CD4-positive, alpha-beta T cell treated with Interleukin-21 for 1 hour (primary cell): ENCODE measurements at places on chromosomes 11 and 22.

DNA sequence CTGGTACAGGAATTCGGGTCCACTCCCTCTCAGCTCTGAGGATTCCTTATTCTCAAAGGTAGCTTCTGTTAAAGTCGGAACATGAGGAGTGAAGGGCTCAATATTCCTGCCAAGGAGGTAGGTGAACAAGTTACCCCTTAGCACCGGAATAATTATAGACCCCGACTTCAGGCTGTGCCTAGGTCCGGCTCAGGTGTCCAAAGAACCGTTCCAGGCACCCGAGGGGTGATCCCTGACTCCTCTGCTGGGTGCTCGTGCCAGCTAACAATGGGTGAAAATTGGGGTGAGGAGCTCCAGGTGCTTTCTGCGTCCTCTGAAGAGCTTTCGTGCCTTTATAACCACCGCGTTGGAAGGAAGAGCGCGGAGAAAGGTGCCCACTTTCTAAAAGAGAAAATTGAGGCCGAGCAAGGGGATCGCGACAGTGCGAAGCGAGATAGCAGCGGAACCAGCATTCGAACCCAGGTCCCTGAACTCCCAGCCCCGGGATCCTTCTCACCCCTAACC is 393 bp downstream of the CYB561A3 start:
- DNase-seq = no peak

DNA sequence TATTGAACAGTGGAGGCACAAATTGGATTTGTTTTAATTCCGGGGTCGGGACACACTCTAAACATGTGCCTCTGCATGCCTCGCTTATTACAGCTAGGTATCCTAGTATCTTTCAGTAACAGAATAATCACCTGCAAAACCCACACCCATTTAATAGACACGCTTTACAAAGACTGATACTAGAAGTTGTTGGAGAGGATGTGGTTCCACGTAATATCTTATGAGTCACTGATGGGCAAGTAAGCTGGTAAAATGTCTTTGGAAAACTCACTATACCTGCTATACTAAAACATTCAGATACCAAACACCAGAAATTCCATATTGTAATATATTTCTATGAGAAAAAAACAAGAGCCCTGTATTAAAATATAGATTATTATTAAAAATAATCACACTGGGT is 84.0 kb downstream of the GGTLC2 start:
- no peak for DNase-seq

DNA sequence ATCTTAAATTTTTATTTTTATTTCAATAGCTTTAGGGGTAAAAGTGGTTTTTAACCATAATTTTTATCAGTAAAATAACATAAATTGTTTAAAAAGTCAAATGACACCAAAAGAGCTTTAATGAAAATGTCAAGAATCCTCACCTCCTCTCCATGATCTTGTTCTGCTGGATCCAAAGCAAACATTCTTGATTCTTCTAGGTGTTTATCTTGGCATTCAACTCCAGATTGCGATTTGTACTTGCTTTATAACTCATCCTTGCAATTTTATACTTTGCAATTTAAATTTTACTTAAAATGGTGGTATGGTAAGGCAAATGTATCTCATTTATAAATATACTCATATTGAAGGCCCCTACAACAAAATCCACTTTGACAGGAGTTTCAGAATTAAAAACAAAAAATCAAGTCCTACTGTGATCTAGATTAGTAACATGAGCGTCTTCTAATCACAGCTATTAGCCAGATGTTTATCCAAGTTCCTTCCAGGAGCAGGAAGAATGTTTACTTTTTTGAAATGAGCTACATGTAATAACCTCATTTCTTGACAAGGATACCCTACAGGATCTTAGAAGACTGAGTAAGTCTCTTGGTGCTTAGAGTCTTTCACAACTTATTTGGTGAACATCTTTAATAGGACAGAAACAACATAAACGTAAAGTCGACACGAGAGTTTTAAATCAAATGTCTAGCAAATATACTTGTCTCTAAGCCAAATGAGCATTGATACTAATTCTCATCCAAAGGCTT is 72.4 kb upstream of the CARD18 start:
- no peak for DNase-seq

DNA sequence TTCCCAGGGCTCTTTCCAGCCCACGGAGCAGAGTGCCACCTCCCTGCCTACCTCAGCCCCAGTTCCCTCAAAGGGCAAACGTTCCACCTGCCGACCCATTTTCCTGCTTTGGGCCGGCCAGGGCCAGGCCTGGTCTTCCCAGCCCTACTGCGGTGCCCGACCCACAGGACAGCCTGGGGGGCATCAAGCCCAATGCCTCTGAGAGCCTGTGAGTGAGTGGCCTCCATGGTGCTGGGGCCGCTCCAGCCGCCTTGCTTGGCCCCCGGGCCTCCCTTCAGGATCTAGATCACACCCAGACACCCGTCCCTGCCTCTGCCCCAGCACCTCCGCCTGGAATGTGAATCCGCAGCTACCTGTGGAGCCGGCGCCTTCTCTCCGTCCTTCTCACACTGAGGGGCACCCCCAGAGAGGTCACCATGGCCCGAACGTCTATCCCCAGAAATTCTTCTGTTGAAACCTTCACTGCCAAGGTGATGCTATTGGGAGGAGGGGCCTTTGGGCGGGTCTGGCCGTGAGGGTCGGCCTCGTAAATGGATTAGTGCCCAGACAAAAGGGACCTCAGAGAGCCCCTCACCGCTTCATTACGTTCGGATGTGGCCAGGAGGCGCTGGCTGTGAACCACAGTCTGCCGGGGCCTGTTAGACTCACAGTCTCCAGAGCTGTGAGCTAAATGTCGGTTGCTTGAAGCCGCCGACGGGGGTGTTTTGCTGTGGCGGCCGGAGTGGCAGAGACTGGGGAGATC is 36.2 kb upstream of the BRSK2 start:
- DNase-seq = no peak

DNA sequence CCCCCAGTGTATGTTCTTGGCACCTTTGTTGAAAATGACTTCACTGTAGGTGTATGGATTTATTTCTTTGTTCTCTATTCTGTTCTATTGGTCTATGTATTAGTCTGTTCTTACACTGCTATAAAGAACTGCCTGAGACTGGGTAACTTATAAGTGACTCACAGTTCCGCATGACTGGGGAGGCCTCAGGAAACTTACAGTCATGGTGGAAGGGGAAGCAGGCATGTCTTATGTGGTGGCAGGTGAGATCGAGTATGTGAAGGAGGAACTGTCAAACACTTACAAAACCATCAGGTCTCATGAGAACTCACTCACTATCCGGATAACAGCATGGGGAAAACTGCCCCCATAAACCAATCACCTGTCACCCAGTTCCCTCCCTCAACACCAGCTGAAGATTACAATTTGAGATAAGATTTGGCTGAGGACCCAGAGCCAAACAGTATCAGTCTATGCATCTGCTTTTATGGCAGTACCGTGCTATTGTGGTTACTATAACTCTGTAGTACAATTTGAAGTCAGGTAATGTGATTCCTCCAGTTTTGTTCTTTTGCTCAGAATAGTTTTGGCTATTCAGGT is 836.2 kb downstream of the DLG2 start:
- DNase-seq = no peak

DNA sequence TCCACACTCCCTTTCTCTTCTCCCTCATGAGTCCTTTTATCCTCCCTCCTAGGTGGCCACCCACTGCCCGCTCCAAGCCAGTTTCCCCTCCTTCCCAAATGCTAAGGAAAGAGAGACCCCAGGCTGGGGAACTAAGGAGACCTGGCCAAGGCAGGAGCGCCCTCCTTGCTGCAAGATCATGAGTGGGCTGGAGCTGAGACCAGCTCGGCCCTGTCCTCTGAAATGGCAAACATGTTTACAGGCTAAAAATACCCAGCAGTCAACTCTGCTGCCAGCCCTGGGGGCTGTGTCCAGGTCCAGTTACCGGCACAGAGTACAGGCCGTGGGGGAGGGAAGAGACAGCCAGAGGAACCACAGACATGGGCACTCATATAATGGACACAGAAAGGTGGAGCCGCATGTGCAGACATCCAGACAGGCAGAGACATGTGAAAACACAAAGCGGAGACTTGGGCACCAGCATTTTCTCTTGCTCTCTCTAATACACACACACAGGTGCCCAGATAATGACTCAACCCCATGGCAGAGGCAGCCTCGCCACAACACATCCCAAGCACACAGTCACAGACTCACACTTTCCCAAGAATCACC is 1.2 kb upstream of the AHNAK start:
- DNase-seq = no peak

GRCh38 chr11:129273944-129274711 is 82.0 kb upstream of the ARHGAP32 start:
- DNase-seq = no peak

DNA sequence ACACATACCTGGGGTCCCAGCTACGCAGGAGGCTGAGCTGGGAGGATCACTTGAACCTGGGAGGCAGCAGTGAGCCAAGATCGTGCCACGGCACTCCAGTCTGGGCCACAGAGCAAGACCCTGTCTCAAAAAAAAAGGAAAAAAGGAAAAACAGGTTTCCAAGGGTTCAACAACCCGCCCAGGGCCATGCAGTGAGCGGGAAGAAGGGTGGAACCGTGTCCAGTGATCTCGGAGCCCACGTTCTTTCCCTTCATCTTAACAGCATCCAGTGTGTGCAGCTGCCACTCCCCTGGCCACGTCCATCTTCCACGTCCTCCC is 14.9 kb upstream of the LRP5 start:
- DNase-seq = no peak

GRCh38 chr11:85167471-85167870 is 459.7 kb downstream of the DLG2 start:
- DNase-seq = no peak

GRCh38 chr11:103537904-103538502 is 428.8 kb downstream of the DYNC2H1 start:
- no peak for DNase-seq

GRCh38 chr11:114108501-114109205 is 49.1 kb downstream of the ZBTB16 start:
- no peak for DNase-seq

DNA sequence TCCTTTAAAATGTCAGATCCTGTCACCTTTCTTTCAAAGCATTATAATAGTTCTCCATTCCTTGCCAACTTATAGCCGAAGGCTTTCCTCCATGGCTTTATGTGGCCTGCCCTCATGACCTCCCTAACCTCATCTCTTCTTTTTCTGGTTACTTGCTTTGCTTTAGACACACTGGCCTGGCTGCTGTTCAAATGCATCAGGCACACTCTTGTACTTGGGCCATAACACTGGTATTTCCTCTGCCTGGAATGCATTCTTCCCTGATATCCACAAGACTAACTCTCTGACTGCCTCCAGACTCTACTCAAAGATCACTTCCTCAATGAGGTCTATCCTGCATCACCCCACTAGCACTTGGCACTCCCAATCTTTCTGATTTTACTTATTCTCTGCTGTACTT is 710.3 kb downstream of the KCNA4 start:
- no peak for DNase-seq

DNA sequence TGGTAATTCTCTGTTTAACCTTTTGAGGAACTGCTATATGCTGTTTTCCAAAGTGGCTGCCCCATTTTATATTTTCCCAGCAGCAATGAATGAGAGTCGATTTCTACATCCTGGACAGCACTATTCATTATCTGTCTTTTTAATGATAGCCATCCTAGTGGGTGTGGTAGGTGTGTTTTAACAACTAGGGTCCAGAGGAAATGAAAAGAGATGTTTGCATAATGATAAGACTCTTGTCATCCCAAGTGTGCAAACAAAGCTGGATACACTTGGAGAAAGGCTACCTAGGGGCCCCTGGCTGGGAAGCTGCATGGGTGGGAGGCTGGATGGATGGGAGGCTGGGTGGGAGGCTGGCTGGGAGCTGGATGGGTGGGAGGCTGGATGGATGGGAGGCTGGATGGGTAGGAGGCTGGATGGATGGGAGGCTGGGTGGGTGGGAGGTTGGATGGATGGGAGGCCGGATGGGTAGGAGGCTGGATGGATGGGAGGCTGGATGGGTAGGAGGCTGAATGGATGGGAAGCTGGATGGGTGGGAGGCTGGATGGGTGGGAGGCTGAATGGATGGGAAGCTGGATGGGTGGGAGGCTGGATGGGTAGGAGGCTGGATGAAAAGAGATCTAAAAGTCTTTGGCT is 158.0 kb downstream of the DSCAML1 start:
- DNase-seq = no peak

- no peak for DNase-seq
Measured at GRCh38 chr22:42814616-42815015, 42.5 kb downstream of the ARFGAP3 start.

GRCh38 chr11:128685402-128686020 is 8.4 kb upstream of the FLI1 start:
- DNase-seq = no peak

DNA sequence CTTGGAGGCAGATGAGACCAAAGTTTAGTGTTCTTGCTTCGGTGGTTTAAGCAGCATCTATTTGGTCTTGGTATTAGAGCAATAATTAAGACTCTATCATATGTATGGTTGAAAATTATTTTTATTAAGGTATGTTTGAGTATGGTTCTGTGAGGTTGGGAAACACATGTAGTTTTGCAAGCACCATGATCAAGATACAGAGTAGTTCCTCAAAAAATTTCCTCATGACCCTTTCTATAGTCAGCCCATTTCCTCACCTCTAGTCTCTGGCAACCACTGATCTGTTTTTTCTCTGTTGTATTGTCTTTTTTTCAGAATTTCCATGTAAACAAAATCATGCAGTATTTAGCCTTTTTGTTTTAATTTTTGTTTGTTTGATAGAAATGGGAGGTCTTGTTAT is 18.4 kb downstream of the MTMR3 start:
- DNase-seq = no peak

- DNase-seq = no peak
Measured at GRCh38 chr11:111153194-111153593, 92.3 kb upstream of the POU2AF2 start.

- no peak for DNase-seq
Measured at GRCh38 chr11:1458340-1459218, 28.0 kb downstream of the MOB2 start.

DNA sequence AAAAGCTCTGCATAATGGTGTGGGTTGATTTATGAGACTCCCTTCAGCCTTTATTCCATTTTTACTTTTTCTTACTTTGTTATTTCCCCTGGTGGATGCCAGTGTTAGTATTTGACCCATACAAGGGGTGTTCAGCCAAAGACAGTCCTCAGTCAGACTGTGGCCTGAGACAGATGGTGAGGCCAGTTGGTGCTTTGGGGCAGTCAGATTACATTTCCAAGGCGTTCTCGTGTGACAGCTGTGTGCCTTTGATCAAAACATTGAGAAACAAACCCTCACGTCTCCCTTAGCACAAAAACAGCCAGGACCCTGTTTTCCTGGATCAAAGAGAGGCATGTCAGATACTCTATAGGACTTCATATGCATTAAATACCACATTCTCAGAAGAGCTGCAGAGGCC is 31.3 kb upstream of the SLN start:
- no peak for DNase-seq

GRCh38 chr11:125663910-125664309 is 16.7 kb downstream of the ACRV1 start:
- no peak for DNase-seq

- peak; percentile 54 for DNase-seq
Measured at GRCh38 chr11:10742460-10743208, 8.4 kb upstream of the CTR9 start.

DNA sequence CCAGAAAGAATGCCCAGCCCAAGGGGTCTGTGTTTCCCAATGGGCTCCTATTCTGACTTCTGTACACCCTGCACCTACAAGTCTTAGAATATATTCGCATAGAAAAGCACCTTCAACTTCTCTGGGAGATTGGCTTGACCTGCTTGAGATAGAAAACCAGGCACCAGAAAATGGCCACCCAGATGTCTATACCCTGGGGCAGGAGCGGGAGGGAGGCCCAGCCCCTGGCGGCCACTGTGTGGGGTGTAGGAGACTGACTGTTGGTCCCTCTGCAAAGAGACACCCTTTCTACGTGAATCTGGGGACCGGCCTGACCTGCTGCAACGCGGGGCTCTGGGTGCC is 8.5 kb downstream of the DENND6B start:
- DNase-seq = no peak
